NCI-H1417 (cell line): ENCODE measurements at places on chromosomes 2 and 18.
A peak's percentile ranks its signal among the peaks of the same experiment; 100 is the strongest.

- no peak for DNase-seq
These were observed 68.3 kb downstream of the BABAM2 start for GRCh38 chr2:27958711-27959378.

GRCh38 chr2:74945788-74946331 lies 12.6 kb upstream of the POLE4 start:
- no peak for DNase-seq

DNA sequence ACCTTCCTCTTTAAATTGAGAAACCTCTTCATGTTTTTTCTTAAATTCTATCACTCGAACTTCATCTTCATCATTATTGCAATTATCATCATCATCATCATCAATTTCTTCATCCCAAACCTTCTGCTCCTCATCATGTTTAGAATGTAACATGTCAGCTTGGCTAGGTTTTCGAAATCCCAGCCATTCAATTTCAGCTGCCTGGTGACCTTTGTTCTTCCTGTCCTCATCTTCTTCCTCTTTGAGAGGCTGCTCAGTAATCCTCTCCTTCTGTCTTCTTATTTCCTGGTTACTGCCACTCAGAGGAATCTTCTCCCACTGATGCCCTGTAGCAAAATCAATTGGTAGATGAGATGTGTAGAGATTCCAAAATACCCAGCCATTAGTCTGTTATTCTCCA lies 4.2 kb downstream of the ERMN start:
- no peak for DNase-seq

DNA sequence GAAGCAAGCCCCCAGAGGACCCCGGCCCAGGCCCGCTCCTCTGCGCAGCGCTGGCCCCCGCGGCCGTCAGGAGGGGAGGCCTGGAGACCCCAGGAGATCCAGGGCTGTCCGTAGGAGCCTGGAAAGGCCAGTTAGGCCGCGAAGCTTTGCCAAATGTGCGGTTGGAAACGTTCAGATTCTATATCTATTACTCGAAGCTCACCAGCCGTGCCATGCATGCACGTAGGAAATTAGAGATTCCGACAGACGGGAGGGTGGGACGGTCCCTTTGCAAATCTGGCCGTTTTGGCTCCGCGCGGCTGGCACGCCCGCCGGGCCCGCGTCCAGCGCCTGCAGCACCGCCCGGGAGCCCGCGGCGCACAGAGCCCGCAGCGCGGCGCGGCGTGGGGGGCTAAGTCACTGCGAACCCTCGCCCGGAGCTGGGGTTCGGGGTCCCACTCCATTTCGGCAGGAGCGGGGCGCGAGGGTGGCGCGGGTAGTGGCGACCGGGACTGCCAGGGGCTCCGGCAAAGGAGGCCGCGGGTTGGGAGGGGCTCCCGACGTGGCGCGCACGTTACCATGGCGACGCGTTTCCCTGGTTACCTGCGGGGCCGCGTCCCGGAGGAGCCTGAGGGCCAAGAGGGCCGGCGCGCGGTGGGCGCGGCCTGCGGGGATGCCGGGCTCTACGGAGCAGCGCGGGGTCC lies 488.6 kb upstream of the SMIM21 start:
- DNase-seq, result peak; percentile 69

DNA sequence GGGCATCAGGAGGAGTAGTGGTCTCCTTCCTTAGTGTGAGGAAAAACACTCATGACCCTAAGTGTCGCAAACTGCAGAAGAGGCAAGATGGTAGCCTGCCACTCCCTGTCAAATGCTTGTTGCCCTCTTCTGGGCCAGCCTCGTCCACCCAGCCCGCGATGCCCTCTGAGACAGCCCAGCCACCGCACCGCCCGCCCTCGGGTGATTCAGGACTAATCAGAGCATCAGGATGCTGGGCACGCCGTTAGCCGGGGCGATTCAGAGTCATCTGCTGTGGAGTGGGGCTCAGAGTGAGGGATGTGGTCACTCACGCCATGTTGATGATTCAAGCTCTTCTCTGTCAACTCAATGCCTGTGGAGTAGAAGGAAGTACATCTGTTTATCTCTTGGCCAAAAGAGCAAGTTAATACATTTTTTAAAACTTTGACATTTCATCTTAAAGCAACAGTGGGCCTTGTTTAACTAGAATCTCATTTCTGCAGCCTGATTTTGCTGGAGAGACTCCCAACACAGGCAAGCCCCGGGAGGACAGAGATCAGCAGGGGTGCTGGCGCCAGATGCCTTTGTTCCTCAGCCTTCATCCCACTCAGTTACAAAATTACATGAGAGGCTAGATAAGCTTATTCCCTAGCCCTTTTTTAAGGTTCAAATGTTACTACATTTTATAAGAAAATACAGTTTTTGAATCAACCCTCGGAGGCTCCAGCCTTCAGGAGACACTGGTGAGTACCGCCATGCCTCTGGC lies 79.0 kb downstream of the TMEM18 start:
- no peak for DNase-seq

DNA sequence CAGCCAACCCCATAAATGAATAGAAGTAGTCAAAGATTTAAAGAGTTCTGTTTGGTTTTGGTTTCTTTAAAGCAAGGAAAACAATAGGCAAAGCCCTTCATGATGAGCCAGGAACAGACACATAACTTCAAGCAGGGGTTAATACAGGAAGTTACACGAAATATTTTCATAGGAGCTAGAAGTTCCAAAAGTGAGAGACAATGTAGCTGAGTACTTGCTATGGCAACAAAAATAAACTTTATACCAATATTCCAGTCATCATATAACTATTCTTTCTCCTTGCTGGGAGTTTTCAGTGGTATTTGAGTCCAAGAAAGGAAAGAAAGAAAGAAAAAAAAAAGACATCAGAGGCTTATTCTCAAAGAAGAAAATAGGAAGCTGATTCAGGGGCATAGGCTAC lies 56.2 kb downstream of the COBLL1 start:
- DNase-seq, result no peak

GRCh38 chr2:37654932-37655841 lies 16.3 kb downstream of the CDC42EP3 start:
- no peak for DNase-seq

DNA sequence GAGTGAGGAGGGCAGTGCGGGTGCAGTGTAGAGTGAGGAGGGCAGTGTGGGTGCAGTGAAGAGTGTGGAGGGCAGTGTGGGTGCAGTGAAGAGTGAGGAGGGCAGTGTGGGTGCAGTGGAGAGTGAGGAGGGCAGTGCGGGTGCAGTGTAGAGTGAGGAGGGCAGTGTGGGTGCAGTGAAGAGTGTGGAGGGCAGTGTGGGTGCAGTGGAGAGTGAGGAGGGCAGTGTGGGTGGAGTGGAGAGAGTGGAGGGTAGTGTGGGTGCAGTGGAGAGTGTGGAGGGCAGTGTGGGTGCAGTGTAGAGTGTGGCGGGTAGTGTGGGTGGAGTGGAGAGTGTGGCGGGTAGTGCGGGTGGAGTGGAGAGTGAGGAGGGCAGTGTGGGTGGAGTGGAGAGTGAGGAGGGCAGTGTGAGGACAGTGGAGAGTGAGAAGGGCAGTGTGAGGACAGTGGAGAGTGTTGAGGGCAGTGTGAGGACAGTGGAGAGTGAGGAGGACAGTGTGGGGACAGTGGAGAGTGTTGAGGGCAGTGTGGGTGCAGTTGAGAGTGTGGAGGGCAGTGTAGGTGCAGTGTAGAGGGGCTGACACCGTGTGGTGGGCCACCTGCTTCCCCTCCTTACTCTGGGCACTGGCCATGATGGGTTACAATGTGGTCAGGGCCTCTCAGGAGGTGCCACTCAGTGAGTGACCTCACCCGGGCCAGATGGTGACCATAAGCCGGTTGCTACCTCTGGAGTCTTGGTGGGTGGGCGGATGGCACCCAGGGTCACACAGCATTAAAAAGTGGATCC lies 28.5 kb downstream of the INPP4A start:
- no peak for DNase-seq

- DNase-seq, result peak; percentile 65
These were observed 267.7 kb downstream of the PRKCE start for GRCh38 chr2:45919160-45919650.

GRCh38 chr2:100252811-100253698 lies 69.2 kb downstream of the LONRF2 start:
- DNase-seq, result no peak

DNA sequence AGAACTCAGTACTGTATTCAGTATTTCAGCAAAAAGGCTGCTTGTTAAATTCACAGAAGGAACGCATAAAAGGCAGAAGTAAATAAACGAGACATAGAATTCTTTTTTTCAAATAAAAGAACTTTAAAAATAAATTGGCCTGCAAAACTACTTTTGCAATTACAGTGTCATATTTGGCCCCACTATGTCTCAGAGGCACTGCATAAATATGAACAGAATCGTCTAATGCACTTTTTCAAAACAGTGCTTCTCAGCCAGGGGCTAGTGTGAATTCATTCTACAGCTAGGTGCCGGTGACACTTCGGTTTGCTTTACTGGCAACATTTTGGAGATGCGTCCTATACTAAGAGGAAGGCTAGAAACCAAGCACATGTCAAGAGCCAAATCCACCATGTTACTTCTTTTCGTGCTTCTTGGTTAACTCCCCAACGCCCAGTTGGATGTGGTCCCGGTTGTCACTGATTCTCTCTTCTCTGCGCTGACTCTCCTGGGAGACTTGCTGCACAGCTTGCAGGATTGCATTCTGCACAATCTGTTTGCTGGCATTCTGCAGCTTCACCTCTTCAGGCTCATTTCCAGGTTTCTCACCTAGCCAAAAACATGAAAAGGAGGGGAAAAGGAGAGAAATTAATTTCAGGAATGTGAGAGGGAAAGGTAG lies 51.8 kb downstream of the AKAIN1 start:
- no peak for DNase-seq

- DNase-seq, result no peak
These were observed 108.3 kb upstream of the NOSTRIN start for GRCh38 chr2:168694173-168694572.

DNA sequence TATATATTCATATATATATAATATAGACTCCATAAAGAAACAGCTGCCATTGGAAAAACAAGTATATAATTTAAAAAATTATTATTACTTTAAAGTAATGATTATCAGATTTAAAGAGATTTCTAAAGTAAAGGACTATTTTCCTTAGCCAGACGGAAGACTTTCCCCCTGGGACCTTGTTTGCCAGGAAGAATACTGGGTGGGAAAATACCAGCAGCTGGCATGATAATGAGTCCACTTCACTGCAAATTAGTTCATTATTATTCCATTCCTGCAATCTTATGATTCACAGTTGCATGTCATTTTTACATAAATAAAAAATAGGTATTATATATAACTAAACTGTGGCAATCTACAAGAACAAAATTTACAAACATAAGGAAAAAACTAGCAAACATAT lies 339.8 kb upstream of the CDH7 start:
- DNase-seq, result no peak

DNA sequence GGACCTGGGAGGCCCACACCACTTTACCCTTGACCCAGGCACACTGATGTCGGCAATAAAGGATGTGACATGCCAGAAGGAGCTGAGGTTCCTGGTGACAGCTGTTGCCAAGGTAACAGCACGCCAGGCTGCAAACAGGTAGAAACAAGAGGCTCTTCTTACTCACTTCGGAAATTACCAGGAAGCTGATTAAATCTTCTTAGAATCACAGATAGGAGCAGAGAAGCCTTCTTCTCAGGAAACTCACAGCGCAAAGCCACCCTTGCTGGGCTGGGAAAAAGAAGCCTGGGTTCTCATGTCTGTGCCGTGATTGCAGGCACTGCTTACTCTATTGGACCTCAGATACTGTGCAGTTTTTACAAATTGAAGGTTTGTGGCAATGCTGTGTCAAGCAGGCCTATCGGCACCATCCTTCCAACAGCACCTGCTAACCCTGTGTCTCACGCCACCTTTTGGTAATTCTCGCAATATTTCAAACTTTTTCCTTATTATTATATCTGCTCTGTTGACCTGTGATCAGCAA lies 61.0 kb upstream of the TAF1B start:
- peak; percentile 87 for DNase-seq
